ENCODE measurements at places on chromosomes 1 and 21.

DNA sequence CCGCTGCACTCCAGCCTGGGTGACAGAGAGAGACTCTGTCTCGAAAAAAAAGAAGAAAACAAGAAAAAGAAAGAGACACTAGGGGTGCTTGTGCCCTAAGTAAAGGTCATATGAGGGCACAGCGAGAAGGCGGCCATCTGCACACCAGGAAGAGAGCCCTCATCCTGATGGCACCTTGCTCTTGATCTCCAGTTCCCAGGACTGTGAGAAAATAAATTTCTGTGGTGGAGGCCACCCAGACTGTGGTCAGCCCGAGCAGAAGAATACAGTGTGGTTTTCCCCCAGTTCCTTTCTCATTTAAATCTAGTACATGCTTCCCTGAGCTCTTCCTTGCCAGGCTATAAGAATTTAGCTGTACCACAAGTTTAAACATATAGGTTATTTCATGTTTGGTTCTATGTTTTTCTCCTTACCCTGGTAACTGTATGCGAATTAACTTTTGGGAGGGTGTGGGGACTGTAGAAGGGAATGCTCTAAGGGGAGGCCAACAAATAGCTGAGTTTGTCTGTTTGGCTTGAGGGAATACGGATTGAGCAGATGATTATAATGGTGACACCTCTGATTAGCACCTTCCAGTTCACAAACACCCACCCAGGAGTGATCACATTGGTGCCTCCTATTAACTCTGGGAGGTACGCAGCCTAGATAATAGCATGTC is 119.6 kb upstream of the ERRFI1 start:
- DNase-seq, result no peak

DNA sequence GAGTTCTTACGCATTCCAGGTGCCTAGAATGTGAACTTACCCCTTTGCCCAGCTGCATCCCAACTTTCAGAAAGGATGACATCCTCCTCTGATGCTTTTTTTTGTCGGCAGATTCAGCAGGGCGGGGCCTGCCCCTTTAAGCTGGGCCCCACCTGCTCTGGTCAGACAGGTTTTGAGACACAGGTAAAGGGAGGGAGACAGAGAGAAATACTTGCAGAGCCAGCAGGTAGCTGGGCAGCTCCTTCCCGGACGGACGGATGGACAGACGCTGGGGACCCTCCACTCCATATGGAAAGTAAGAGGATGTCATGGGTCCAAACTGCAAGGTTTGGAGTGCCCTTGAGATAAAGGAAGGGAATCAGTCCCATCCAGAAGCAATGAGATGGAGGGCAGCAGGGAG is at the start of gene TMEM79:
TMEM79 (plus strand) TSS at position 214 of the 400 bp plus-strand sequence. CDS start 902 bp downstream, outside the sequence.
- DNase-seq, result no peak

DNA sequence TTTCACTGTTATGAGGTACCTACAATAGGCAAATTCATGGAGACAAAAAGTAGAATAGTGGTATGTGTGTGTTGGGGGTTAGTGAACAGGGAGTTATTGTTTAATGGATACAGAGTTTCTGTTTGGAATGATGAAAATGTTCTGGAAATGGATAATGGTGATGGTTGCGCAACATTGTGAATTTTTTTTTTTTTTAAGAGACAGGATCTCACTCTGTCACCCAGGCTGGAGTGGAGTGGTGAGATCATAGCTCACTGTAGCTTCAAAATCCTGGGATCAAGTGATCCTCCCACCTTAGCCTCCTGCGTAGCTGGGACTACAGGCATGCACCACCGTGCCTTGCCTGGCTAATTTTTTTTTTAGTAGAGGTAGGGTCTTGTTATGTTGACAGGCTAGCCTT is 34.5 kb upstream of the TRABD2B start:
- DNase-seq, result no peak

DNA sequence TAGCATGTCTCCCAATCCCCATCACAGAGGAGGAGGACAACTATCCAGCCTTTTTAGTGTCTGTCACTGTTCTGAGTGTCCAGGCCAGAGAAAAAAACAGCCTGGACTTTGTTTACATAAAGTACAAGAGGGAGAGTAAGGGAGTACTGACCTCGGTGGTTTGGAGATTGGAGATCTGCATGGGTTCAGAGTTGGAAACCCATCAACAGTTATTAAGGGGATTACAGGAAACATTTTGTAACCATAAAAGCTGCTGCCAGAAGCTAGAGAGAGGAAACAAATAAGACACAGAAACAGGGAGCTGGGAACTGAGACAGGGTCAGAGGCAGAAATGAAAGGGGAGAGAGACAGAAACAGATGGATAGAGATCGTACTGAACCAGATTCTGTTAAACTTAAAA is 131.5 kb upstream of the CTTNBP2NL start:
- DNase-seq, result no peak

GRCh38 chr1:56189946-56190805 is 389.2 kb downstream of the PLPP3 start:
- no peak for DNase-seq

DNA sequence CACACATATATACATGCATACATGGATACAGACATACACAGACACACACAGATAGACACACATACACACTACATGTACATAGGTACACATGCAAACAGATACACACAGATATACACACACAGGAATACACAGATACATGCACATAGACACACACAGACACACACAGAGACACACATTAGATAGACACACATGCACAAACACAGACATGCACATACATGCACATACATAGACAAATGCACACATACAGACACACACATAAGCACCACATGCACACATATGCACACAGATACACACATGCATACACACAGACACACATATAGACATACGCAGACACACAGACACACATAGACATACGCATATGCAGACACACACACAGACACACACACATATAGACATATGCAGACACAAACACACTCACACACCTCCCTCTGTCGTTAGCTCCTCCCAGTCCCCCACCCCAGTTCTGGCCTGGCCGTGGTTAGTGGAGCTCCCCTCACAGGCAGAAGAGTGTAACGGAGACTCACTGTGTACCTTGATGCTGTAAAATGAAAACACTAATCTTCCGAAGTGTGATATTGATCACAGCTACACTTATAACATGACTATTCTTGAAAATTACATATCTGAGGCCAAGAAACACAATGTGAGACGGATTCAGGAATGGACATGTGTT is 7.6 kb downstream of the UBASH3A start:
- DNase-seq, result no peak

- peak; percentile 34 for DNase-seq
Observed at GRCh38 chr1:158117854-158118704, 62.6 kb upstream of the CD1D start.

DNA sequence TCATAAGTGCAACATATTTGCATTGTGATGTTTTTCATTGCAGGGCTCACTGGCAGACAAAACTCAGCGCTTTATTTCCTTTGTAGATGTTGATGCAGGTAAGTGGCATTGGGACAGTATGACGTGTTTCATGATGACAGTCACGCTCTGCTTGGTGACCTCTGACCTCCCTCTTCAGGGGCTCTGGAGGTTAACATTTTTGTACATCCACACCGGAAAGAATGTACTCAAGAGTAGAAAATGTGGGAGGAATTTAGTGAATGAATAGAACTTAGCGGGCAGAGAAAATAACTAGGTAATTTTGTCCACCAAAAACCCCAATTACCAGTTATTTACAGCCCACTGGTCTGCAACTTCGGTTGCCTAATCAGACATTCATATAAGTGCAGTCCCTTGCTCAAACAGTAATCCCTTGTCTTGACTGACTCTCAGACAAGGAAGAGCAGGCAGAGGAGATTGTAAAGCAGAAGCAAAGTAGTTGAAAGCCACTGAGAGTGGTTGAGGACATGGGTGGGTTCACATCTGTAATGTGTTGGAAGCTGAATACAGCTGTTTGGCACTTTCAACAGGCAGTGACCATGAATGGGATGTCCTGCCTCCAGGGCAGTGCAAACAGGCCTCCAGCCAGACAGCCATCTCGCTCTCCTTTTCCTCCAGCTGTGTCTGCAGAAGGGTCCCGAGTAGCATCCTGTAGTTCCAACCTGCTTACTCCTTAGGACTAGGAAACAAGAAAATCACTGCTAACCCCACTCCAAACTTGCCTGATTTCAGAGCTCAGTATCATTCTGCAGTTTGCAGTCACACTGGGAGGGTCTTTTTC is 188.9 kb downstream of the NRIP1 start:
- DNase-seq, result no peak

DNA sequence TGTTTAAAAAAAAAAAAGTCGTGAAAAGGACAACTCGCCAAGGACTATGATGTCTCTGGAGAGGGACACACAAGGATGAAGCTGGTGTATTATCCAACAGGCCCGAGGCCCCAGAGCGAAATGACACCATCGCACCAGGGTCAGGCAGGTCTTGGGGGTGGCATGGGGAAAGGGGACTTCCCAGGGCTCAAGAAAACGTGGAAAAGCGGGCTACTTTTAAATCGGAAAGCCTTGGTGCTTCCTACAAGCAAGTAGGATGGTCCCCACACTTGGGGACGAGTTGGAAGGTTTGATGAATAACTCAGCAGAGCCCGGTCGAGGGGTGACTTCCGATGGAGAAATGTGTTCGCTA is 505 bp upstream of the GNPAT start:
- DNase-seq, result no peak

- no peak for DNase-seq
Observed at GRCh38 chr1:152050886-152051675, 14.3 kb upstream of the S100A11 start.

DNA sequence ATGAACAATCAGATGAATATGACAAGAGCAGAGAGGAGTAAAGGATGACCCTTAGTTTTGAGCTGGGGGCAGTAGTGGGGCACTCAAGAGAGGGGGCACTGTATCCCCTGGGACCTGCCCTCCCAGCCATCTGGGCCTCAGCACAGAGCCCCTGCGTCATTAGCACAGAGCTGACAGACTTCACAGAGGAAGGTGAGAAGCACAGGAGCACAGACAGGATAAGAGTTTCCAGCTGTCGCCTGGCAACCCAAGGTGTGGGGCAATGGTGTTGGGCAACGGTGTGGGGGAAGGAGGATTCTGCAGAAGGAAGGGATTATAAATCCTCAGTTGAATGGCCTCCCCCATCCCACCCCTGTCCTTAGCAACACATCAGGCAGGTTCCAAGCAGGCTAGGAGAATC is 30.2 kb downstream of the RAB3B start:
- no peak for DNase-seq

DNA sequence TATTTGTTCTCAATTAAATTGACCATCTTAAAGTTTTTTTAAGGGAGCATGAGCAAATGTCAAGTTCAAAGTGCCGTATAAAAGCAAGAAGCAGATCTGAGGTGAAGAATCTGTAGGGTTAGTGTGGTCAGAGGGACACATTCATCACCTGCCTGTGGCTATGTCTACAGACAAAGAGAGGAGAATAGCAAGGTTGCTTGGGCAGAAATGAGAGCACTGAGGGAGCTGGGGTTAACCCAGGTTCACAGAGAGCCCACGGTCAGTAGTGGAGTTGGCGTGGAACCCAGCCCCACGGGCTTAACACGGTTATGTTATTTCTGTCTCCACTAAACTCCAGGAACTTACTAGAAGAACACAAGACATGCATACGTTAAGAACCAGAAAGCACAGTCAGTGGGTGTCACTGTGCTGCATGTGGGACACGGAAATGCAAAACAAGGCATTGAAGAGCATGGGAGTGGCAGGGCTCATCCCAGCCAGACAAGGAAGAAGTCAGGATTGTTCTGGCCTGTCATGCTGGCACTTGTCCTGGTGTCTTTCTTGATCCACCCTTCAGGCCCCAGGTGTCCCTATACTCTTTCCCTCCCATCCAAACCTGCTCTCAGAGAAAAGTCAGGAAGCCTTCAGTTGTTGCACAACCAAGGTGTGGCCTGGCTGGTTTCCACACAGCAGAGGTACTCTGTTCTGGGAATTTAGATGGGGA is 95.5 kb upstream of the IVNS1ABP start:
- no peak for DNase-seq

DNA sequence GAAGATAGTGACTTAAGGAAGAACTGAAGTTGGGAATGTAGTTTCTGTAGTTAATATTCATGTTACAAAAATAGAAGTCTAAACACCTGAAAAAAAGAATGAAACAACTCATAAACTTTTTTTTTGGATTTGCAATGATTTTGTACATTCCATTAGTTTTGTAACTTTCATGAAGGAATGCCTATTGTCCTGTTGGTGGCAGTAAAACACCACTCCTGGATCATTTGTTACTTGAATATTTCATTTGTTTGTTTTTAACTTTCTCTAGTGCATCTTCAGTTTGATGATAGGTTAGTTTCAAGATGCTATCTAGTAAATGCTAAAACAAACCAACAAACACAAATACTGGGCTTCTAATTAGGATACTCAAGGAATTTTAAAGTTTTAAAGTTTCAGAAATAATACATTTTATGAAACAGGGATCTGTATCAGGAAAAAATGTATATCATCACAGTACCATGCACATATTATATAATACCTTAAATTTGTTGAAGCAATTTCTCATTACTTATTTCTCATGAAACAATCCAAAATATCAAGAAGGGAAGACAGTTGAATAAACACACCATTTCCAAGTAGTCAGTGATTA is 229.7 kb upstream of the CACYBP start:
- DNase-seq, result no peak

- no peak for DNase-seq
Observed at GRCh38 chr1:55278378-55278777, 63.2 kb upstream of the USP24 start.

- no peak for DNase-seq
Observed at GRCh38 chr1:226973898-226974543, 33.9 kb downstream of the COQ8A start.

- DNase-seq, result no peak
Observed at GRCh38 chr1:176903474-176903873, 261.0 kb downstream of the ASTN1 start.

GRCh38 chr1:45266151-45266801 is 59.9 kb upstream of the ZSWIM5 start:
- DNase-seq, result no peak

- no peak for DNase-seq
Observed at GRCh38 chr1:147245586-147246021, 3.1 kb downstream of the CHD1L start.

DNA sequence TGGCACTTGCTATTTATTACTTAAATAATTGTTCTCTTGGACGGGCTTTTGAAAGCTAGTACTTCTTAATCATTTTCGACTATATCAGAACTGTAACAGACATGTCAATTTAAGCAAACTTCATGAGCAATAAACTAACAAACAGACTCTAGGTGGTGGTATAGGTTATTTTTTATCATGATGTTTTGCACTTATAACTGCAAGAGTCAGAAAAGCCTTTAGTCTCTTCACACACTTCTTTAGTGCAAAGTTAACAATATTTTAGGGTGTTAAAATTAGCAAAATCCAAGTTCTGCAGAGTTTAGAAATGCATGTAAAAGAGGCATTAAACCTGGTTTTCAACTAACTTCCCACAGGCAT is 2.2 kb downstream of the NRIP1 start:
- DNase-seq, result no peak

DNA sequence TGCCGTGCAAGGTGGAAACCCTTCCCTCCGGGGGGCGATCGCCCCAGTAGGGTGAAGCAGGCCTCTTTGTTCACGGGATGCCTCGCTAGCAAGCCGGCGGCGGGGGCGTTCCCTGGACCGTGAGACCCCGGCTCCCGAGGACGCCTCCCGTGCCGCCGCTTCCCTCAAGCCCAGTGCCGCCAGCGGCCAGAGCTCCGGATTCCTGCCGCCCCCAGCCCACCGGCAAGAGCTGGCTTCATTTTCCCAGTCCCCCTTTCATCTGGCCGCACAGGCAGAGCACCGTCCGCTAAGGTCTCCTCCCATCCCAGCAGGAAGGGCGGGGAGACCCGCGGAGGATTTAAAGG is 16.3 kb downstream of the IER5 start:
- DNase-seq, result no peak

Data from stimulated activated CD8-positive, alpha-beta memory T cell treated with anti-CD3 and anti-CD28 coated beads, Interleukin-7, amount 100 ng/mL, for 4 hours (primary cell).